ENCODE measurements at places on chromosomes 11 and 22.
A peak's percentile ranks its signal among the peaks of the same experiment; 100 is the strongest.

GRCh38 chr11:61706452-61707400 lies 26.5 kb downstream of the DAGLA start:
- DNase-seq, result no peak

- peak; percentile 94 for DNase-seq
These were observed 529.8 kb upstream of the CADM1 start for GRCh38 chr11:116033931-116034553.

- DNase-seq, result no peak
These were observed 20.6 kb downstream of the FLRT1 start for GRCh38 chr11:64056213-64056785.

DNA sequence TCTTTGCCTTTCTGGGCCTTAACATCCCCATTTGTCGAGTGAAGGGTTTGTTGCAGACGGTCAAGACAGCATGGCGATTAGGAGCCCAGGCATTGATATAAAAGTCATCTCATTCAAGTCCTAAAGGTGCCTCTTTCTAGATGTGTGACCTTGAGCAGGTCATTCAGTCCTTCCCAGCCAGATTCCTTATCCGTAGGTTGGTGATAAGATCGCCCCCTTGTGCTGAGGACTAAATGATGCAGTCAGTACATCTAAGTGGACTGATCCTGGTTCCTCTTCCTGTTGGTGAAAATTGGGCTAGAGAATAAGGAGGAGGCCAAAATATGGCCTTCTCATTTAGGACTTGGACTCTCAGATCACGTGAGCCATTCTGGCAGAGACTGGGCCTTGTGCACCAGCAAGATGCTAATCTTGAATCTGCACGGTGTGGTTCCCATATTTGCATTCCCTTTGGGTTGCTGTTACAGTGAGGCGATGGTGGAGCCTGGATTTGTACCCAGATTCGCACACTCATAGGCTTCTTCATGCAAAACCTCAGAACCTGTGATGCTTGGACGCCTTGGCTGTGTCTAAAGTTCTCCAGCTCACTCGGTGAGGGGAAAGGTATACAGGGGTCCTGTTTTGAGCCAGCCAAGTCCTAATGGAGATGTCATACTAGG lies 156.8 kb downstream of the MYO18B start:
- DNase-seq, result no peak

DNA sequence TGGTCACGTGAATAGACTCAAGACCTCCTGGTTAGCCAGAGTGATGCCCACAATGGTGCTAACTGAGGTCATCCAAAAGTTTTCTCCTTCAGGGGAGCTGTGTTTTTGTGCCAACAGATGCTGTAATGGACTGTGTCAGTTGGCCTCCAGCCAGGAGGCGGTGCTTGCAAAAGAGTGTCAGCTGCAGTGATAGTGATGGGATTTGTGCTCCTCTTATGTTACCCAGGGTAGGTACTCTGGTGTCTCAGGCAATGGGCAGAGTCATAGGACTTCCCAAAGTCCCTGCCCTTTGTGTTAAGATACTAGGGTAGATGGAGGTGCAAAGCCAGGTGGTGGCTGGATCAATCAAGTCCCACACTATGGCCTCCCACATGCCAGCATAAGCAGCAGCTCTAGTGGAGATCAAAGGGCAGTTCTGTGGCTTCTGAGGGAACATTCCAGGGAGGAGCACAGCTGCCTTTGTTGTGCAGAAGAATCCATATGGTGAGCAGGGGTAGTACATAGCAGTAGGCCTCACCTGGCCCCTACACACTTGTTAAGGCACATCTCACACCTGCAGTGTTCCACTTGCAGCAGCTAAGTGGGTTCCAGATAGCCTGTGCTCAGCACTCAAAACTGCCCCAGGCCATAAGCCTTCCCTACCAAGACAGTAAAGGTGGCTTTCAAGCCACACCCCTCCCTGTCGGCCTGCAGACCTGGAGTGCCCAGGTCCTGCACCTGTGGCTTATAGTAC lies 9.4 kb upstream of the FANCF start:
- DNase-seq, result peak; percentile 52

GRCh38 chr11:22780952-22781593 lies 48.5 kb downstream of the SVIP start:
- peak; percentile 3 for DNase-seq

DNA sequence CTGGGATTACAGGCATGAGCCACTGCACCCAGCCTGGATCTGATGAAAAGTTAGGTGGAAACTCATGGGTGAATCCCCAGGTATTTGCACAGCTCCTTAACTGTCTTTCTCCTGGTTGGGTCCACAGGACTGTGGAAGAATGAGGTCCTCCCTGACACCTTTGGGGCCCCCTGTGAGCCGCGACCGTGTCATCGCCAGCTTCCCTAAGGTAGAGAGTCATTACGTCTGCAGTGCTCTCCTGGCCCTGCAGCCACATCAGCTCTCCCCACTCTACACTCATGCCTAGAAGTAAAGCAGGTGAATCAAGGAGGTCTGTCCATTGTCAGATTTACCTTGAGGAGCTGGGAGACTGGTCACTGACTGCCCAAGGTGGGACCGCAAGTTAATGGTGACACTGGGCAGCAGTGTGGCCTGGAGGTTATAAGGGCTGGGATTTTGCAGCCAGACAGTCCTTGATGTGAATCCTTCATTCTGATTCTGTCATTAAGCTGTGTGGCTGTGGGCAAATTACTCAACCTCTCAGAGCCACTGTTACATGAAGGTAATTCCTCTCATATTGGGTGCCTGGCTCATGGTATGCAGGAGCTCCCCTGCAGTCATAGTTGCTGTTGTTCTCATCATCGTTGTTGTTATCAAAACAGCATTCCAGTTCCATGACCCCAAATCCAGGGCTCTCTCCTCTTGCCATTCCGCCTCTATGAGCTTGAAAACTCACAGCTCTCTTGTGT lies 1.4 kb downstream of the RAB36 start:
- no peak for DNase-seq

DNA sequence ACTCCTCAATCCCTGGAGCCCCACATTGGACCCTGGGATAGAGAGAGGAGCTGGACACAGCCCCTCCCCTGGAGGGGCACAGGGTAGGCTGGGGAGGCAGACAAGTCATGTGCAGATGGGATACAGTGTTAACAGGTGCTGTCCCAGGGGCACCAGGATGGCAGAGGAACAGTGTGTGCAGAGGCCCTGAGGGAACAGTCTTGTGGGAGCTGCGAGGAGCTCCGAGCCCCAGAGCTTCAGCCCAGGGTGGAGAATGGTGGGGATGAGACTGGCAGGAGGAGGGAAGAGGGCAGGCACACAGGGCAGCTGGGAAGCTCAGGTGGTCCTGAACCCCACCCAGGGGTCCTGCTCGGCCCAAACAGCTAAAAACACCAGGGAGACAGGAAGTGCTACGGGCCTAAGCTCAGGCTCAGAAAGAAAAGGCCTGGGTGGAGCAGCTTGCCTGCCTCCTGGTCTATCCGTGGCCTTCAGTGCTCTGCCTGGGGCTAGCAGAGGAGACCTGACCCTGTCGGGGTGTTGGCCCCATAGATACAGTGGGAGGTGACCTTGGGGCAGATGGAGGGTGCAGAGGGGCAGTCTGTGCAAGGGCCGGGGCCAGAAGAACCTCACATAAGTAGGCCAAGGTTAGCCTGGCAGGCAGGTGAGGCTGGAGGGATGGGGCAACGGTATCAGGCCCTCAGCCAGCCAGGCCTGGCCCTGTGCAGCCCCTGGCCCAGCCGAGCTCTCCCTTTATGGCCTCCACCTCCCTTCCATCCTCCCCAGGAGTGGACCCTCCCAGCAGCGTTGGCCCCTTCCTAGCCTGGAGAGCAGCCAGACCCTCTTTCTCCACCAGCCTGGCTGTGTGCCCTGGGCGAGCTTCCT lies 15.4 kb downstream of the CAPN5 start:
- no peak for DNase-seq

DNA sequence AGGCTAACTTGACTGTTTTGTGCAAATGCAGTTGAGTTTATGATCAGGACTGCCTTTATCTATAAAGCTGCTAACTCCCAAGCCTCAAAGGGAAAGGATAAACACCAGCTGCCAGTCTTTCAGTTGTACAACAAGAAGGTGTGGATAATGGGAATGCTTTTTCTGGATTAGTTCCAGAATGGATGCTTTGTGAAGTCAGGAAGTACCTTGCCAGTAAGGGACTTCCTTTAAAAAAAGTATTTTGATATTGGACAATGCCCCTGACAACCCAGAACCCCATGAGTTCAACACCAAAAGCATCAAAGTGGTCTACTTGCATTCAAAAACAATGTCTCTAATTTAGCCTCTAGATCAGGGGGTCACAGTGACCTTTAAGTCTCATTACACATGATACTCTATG lies 32.0 kb downstream of the OR5A2 start:
- DNase-seq, result no peak

DNA sequence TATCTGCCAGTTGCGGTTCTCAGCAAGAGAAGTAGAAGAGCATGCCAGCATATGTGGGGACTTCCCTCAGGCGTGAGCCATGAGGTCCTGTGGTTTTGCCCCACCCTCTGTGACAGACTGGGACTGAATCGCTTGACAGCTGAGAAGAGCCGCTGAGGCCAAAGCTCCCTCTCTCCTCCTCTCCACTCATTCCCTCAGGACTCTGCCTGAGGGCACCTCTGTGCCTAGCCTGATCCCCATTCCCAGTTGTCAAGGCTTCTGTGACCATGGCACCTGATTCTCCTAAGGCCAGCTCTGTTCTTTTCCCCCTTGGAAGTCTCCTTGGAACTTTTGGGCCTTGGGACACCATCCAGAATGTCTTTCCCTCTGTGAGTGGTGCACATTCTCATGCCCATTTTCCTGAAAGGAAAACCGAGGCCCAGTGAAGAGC lies 27.0 kb downstream of the ART5 start:
- DNase-seq, result no peak

All from NCI-H1105 treated with DMSO at 0.1 percent for 48 hours (cell line).